Kidney (tissue), 22 donors: ENCODE measurements at places on chromosomes 6 and 20.

DNA sequence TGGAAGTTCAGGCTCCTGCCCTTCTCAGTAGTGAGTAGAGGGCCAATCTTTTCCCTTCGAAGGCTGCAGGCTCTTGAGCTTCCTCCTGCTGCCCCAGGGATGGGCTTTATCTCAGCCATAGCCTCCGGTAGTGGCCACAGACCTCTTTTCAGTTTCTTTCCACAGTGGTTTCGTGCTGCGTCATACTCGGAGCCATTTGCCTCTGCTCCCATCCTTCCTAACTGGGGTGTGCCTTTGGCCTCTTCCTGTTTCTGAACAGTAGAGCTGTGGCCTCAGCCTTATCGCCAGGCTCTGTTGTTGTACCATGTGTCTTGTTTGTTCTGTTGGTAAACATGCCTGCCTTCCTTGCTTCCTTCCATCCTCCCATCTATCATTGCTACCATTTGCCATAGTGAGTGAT, 54.1 kb downstream of the TULP4 start:
- no peak for DNase-seq

DNA sequence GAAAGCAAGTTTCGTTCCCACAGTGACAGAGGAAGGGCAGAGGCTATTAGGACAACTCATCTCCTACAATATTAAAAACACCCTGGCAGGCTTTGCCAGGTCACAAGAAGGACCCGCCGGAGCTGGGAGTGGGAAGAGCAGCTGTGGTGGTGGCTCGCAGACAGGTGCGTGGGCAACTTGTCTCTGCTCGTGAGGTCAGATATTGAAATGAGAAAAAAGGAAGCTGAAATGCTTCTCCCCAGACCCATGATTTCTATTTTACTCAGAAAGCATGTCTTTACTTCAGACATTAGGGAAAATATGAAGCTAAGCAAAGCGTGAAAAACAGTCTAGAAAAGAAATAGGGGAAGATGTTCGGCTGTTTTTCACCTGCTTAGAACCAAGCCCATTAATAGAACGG, 166.3 kb upstream of the EEF1E1 start:
- no peak for DNase-seq

DNA sequence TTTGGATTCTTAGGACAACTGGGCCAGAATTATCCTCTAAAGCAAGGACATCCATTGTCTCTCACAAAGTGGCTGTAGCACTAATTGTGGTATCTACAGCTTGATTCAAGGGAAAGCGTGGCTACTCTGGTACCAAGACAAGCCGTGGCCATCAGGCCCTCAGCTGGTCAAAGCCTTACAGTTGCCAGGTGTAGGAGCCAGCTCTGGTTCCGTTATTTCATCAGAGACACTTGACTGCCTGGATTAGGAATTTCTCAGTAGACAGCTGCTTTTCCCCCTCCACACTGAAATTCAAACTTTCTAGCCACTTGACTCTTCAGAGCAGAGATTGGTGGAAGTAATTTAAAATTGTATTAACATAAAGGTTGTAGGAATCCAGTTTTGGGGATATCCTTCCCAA, 104.2 kb downstream of the ANKS1A start:
- DNase-seq = no peak

- no peak for DNase-seq
Observed at GRCh38 chr6:36615018-36615761, 21.0 kb downstream of the SRSF3 start.

DNA sequence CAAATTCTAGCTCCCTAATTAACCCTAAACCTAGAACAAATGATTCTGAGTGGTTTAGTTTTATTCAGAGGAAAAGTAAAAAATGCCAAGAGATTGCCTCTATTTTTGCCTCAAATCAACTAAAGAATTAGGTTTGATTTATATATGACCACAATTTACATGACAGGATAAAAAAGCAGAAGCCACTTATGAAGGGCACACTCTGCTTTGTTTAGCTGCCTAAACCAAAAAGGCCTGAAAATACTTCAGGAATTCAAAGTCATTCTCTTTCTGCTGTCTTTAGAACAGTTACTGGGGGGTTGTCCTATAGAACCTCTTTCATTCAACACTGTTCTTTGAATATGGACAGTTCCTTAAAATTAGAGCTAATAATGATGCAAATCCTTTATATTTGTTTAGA, 5.3 kb downstream of the FBXO5 start:
- DNase-seq = no peak

GRCh38 chr6:2578767-2579166, 172.0 kb downstream of the MYLK4 start:
- DNase-seq = no peak

DNA sequence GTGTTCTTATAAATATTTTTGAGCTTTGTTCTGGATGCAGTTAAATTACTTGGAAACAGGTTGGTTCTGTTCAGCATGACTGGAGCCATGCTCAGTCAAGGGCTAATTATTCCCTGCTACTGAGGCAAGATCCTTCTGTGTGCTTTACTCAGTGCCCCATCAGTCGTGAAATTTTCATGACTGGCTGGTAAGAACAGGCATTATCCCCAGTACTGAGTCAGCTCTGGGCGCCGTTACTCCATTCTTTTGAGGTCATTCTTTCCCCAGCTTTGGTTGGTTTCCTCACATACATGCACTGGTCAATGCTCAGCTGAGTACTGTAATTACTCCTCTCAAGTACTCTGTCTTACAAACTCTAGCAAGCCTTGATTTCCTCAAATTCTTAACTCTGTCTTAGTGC, 71.3 kb downstream of the CDKAL1 start:
- no peak for DNase-seq
